ENCODE measurements at places on chromosomes 16 and 17.
A peak's percentile ranks its signal among the peaks of the same experiment; 100 is the strongest.

- no peak for DNase-seq
Observed at GRCh38 chr17:49365667-49366066, 3.6 kb upstream of the ZNF652 start.

DNA sequence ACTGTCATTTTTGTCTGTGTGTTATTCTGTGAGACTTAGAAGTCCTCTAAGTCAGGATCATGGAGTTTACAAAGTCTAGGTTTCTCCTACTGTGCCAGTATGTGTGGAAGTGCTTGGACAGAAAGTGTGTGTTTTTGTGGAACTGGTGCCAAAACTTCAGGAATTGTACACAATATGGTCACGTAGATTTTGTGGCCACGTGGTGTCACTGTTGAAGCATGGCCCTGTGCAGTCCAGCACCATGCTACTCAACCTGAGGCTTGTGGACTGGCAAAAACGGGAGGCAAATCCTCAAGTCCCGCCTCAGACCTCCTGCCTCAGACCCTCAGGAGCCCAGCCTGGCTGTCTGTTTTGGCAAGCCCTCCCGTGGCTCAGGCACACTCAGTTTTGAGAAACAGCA lies 16.7 kb upstream of the ALKBH5 start:
- no peak for DNase-seq

GRCh38 chr17:20033415-20033814 lies 24.3 kb downstream of the SPECC1 start:
- no peak for DNase-seq

- no peak for DNase-seq
Observed at GRCh38 chr16:78749745-78750268, 650.4 kb downstream of the WWOX start.

DNA sequence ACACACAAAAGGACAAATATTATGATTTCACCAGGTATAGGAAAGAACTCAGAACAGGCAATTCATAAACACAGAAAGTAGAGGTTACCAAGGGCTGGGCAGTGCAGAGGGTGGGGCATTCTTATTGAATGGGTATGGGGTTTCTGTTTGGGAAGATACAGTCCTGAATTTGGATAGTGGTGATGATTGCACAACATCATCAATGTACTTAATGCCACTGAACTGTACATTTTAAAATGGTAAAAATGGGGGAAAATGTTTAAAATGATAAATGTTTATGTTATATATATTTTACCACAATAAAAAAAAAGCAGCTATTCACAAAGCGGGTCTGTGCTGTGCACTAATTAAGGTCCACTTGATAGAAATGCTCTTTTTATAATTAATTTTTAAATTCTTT lies 72.6 kb upstream of the FA2H start:
- DNase-seq: no peak

DNA sequence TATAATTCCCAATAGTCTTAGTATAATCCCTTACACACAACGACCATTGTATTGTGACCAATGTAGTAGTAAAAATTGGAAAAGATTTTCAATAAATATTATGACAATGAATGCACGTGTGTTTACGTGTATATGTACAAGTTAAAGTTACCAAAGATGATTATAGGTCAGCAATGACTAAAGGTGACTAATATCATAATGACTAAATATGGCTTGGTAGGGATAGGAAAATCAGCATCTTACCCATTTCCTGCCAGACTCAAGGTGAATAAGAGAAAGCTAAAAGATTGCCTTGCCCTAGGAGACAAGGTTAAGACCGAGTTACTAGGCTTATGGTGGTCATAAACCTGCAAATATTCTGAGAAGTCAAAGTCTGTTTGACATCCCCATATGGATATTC lies 34.4 kb downstream of the CPD start:
- no peak for DNase-seq

GRCh38 chr16:77788181-77789084 lies at the start of gene VAT1L:
VAT1L (plus strand) TSS chr16:77788564; CDS start chr16:77788683, 119 bp downstream.
- DNase-seq: peak; percentile 34

DNA sequence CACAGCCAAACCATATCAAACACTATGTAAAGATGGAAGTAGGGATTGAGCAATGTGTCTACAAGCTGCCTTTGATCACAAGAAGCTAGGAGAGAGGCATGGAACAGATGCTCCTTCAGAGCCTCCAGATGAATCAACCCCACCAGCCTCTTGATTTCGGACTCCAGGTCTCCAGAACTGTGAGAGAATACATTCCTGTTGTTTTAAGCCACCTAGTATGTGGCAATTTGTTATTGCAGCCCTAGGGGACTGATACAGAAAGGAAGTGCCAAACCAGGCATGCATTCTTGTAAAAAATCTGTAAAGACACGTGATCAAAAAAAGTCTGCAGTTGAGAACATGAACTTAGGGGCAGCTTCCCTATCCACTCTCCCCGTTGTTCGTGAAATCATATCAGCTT lies 91.1 kb downstream of the C17orf67 start:
- DNase-seq: no peak

DNA sequence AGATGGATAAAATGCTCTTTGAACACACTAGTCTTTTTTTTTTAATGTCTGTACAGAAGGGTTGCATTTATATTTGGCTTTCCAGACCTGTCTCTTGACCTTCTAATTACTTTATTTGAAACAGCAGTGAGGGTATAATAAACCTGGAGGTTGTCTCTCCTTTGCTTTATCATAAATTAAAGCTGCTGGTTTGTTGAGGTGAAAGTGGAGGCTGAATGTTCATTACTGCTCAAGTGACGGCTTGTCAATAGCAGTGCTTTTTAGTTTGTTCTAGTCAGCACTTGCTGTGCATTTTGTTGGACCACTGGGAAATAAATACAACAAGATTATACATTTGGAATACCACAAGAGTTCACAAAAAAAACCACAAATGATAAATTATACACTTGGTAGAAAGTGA lies 264.2 kb downstream of the IRX3 start:
- no peak for DNase-seq

GRCh38 chr17:73546770-73547536 lies 97.3 kb downstream of the SDK2 start:
- DNase-seq: peak; percentile 68
